MV-4-11 (cell line): ENCODE measurements at places on chromosomes 5 and 9.

DNA sequence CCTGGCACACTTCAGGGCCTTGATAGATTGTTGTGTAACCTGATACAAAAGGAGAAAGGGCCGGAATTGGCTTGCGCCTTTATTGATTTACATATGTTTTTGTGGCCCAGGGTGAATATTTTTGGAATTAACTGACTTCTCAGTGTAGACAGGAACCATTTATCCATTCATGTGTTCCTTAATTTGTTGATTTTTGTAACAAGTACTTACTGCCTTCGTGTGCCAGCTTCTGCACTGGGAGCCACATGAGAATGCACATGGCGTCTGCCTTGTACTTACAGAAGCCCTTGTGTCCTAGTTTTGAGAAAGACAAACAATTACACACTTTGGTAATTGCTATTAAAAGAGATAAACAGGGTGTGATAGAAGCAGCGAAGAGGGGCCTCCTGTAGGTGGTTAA lies 26.4 kb downstream of the EHMT1 start:
- no peak for DNase-seq

- peak; percentile 22 for DNase-seq
Measured at GRCh38 chr5:55568654-55569512, 34.1 kb upstream of the PLPP1 start.

DNA sequence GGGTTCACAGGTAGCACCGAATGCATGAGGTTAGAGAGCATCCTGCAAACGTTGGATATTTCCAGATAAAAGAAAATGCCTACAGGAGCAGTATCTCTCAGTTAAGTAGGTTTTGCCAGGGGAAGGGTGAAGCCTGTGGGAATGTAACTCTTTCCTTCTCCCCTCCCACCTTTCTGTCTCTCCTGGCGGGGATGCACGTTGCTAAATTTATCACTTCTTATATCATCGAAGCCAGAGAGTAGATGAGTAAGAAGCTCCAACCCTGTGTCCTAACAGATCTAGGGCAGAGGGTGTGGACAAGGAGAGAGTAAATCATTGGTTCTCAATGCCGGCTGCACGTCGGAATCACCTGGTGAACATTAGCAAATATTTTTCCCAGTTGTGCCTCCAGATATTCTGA lies 457.5 kb downstream of the ENC1 start:
- no peak for DNase-seq

DNA sequence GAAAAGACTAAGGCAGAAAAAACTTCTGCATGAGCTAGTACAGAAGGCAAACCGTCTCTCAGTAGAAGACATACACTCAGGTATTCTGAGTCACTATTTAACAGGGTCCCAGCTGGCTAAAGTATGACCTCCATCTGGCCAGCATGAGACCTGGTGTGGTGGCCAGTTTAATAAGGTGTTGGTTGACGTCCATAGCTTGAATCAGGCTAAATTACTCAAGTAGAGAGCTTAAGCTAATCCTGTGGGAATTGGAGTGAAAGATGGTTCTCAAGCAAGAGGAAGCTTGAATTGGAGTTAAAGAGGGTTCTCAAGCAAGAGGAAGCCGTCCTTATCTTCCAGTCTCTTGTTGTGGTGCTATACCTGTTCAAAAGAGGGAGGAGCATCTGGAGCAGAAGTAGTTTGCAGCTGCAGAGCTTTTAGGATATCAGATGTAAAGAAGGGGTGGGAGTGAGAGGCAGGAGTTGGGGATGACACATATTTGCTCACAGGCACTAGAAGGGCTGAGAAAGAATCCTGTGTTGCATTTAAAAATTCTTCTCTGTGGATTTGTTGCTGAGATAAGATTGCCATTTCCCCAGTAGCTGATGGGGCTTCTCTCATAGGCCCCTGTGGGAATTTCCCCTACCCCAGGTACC lies 136.1 kb upstream of the RUSC2 start:
- no peak for DNase-seq
